ENCODE measurements at places on chromosomes 11 and 22.

DNA sequence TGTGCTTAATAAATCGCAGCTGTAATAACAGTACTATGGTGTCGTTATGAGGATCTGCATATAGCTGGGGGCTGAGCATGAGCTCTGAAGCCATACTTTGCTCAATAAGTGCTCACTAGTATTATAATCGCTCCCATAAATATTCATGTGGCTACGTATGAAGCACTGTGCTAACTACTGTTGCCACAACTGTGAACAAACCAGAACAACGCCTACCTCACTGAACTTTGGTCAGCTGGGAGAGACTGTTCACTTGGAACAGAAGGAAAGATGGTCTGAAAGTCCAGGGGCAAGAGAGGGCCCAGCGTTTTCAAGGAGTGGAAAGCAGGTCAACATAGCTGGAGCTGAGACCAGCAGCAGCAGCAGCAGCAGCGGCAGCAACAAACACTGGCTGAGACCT, 141.6 kb downstream of the EFCAB6 start:
- DNase-seq = no peak

GRCh38 chr11:69359735-69360480, 66.0 kb downstream of the MYEOV start:
- peak; percentile 64 for DNase-seq

DNA sequence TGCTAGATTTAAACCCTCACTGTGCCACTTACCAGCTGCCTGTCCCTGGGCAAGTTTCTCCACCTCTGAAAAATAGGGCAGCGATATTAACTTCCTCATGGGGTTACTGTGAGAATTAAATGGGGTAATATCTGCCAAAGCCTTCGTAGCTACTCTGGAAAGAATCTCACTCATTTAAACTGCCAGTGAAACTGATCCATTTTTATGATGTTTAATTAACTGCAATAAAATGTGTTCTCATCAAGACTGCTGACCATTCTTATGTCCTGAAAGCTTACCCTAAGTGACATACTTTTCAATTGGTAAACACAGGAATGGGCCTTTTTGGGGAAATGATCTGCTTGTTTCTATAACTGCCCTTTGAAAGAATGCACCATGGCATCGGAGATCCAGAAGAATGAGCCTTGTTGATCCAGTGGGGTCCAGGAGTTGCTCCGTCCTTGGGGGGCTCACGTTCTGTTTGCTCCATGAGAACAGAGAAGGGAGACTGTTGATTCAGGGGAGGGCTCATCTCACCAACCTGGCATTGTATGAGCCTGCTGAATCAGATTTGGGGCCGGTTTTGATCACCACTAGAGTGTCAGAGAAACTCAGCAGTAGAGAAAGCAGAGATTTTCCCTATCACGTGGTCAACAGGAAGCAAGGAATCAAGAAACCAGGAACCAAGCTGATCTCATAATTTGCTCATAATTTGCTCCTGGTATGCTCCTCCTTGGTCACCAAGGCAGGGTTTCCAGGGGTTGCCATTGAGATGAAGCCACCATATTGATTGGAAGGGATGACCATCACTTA, 7.0 kb upstream of the CCDC86 start:
- no peak for DNase-seq

DNA sequence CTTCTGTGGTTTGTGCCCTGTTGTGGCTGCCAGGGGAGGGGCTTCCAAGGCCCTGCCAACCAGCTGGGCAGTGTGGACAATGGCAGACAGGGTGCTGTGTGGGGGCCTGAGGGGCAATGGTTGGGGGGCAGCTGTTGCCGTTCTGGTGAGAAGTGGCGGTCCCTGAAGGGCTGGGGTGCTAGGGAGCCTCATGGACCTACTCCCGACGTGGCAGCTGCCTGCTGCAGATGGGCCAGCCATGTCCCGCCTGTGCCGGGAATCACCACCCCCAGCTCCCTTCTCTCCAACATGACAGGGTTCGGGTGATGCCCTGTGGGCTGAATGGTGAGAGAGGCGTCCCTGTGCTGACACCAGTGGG, 74.2 kb downstream of the KCNQ1 start:
- DNase-seq = no peak

GRCh38 chr11:113504586-113504985, 29.4 kb upstream of the DRD2 start:
- no peak for DNase-seq

DNA sequence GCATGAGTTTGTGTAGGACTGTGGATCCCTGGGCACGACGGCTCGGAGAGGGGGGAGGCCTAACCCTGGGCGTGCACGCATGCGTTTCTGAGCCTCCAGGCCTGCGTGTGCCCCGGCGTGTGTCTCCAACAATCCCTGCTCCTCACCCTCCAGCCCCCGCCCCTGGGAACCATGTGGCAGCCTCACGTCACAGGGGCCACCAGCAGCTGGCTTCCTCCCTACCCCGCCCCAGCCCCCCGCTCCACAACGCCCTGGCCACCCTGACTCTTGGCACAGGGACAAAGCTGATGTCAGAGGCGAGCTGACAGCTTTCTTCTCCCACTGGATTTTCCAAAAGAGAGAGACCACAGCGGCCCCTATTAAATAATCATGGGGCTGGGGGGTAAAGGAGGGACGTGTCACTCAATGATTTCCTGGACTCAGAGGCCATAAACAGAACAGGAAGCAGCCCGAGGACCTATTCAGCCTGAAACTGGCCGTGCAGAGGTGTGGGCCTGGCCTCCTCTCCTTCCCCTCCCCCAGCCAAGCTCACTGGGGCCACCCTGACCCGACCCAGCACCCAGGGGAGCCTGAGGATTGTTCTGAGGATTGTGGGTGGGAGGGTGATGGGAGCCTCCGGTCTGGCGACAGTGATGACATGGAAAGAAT, 6.8 kb upstream of the LIF start:
- peak; percentile 70 for DNase-seq

DNA sequence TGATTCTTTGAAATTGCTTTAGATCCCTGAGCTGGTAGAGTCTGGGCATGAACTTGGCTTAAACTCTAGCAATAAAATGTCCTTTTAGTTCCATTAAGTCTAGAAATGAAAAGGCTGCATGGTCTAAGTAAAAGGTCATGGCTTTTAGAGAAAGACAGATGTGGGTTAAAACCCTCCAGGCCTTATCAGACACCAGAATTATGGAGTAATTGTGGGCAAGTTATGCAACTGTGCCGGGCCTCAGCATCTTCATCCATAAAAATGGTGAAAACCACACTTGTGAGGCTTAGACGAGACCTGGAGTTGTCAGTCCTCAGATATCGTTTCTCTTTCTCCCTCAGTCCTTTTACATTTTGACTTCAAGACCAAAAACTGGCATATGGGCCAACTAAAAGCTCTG, 597.9 kb upstream of the KIRREL3 start:
- DNase-seq = no peak

DNA sequence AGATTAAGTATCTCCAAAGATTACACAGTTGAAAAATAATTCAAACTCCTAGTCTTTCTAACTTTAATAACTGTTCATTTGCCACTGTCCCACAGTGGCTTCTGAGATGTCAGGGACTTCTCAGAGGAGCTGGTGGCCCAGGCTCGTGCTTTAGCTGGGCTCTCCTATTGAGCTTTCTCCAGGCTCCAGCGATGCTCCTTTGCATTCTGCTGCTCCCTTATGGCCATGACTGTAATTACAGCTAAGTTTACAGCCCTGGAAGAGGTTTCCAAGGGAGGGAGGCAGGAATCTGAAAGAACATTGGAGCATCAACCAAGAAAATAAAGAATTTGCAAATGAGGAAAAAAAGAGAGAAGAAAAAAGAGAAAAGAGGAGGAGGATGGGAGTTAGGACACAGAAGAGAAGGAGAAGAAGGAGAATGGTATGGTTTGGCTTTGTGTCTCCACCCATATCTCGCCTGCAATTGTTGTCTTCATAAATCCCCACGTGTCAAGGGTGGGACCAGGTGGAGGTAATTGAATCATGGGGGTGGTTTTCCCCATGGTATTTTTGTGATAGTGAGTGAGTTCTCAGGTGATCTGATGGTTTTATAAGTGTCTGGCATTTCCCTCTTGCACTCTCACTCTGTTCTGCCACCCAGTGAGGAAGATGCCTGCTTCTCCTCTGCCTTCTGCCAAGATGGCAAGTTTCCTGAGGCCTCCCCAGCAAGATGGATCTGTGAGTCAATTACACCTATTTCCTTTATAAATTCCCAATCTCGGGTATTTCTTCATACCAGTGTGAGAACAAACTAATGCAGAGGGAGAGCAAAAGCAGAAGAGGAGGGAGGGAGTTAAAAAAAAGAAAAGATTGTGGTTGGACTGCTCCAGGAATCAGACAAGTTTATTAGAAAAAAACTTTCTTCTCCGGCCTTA, 857.0 kb downstream of the KCNA4 start:
- peak; percentile 86 for DNase-seq

DNA sequence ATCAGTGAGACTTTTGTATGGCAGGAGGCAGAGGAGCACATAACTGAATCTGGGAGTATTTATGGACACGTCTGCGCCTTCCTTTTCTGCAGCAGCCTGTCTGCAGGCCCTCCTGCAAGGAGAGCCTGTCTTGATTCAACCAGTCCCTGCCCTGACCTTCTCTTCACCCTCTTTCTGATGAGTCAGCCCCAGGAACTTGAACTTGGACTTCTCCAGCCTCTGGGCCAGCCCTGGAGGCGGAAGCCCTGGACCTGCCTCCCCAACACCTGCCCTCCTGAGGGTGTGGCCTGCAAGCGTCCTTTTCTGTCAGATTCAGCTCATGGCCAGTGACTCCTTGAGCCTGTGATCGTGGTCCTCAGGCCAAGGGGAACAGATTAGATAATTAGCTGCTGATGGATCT, 20.0 kb downstream of the DAGLA start:
- DNase-seq = peak; percentile 52

DNA sequence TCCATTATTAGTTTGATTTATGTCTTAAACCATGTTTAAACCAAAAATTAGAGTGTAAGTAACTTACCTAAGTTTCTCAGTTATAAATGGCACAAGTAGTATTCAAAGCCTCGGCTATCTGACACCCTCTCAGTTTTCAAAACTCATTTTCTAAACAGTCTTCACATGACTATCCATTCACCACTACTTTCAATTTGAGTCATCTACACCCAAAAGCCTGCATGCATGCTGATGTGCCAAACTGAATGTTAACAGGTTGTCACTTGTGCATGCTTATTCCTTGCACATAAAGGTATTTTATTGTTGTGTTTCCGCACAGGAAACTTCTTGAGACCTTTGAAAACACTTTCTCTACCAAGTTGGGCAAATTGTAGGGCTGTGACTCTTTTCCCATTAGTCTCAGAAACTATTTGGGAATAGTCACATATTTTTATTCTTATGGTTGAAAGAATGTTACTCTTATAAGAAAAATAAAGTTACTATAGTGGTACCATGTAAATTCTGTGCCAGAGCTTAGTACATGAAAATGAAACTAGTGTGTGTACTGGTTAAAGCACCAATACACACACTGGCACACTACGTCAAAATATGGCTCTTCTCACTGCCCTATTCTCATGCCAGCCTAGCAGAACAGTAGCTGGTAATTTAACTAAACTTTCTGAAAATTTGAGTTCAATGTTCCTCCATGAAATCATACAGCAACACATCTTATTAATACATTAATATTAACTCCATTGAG, 2.2 kb upstream of the OR51E2 start:
- DNase-seq = no peak

DNA sequence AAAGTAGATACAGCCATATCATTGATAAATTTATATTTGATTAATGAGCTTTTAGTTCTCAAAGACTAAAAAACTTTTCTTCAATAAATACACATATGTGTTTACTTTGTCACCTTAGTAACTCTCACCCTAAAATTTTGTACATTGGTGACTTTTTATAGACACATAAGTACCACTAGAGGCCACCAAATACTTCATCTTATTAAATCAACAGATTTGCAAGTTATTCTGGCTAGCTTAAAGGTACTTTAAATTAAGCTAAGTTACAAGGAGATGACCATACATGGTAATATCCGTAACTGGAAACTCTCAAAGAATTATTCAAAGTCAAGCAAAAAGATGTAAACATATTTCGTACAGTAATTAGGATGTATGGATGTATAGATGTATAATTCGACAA, 112.2 kb downstream of the SBF2 start:
- peak; percentile 75 for DNase-seq

DNA sequence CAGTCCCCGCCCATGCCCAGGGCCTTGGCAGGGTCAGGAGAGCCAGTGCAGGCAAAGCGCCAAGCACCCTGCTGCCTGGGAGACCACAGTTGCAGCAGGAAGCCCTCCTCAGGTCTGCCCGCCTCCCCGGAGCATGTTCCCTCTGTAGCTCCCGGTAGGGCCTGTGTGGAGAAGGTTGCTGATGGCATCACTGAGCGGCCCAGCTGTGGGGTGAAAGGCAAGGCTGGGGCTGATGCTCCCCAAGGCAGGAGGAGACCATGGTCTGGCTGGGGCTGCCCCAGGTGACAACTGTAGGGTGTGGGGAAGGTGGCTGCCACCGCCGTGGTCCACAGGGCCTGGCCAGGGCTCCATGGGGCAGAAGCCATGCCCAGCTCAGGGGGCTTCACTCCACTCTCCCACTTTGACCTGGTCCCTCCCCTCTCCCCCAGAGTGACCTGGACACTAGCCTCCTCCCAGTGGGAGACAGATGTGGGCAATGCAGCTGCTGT, 53.0 kb downstream of the CDKN1C start:
- DNase-seq = no peak

DNA sequence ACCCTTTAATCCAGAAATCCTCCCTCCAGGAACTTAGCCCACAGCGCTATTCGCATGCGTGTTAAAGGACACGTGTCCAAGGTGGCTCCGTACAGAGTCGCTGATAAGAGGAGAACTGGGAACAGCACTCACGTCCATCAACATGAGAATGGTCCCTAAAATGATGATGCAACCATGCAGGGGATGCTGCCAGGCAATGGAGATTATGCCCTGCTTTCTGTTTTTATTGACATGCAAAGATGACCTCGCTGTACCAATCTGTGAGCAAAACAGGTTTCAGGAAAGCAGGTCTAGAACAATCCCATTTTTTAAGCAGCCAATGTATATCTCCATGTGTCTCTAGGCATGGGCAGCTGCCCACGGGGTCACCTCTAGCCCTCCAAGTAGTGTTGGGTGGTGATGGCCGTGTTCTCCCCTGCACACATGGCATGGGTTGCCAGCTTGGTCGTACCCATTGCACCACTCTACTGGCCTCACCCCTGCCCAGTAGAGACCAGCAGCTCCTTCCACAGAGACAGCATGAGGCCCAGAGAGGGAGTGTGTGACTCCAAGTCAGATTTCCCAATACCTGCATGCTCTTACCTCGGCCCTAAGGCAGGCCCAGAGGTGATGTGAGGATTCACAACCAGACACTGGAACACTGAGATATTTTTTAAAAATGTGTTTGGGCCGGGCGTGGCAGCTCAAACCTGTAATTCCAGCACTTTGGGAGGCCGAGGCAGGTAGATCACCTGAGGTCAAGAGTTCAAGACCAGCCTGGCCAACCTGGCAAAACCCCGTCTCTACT, 68.3 kb upstream of the LINC01488 start:
- DNase-seq = no peak

- peak; percentile 60 for DNase-seq
These were observed 9.2 kb downstream of the EXT2 start for GRCh38 chr11:44104481-44105294.
